ENCODE measurements at places on chromosomes 1 and 21. TPM values are rescaled to one million over a fixed set of nuclear protein-coding genes. Genes with fewer than 3 reads are reported as not detected.

LCA5L gene
- 1.3 TPM for total RNA-seq

TMEM61 gene
- total RNA-seq = not detected

AMY1A gene
- not detected for total RNA-seq

FNDC5 gene
- total RNA-seq = 101 TPM

VWA5B1 gene
- total RNA-seq = 0.51 TPM

GRCh38 chr1:108777839-108778238 is 31.4 kb downstream of the STXBP3 start:
- DNase-seq = no peak

DNA sequence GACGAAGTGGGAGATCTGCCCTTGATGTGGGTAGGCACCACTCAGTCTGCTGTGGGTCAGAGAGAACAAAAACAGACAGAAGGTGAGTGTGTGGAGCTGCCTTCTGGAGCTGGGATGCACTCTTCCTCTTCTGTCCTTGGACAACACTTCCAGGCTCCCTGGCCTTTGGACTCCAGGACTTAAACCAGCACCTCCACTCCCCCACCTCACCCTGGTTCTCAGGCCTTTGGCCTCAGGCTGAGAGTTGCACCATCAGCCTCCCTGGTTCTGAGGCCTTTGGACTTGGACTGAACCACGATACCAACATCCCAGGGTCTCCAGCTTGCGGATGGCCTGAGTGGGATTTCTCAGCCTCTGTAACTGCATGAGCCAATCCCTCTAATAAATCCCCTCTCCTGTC is 68.1 kb upstream of the STUM start:
- DNase-seq = no peak

- DNase-seq = no peak
Observed at GRCh38 chr1:71668065-71668464, 587.2 kb upstream of the ZRANB2 start.

DNA sequence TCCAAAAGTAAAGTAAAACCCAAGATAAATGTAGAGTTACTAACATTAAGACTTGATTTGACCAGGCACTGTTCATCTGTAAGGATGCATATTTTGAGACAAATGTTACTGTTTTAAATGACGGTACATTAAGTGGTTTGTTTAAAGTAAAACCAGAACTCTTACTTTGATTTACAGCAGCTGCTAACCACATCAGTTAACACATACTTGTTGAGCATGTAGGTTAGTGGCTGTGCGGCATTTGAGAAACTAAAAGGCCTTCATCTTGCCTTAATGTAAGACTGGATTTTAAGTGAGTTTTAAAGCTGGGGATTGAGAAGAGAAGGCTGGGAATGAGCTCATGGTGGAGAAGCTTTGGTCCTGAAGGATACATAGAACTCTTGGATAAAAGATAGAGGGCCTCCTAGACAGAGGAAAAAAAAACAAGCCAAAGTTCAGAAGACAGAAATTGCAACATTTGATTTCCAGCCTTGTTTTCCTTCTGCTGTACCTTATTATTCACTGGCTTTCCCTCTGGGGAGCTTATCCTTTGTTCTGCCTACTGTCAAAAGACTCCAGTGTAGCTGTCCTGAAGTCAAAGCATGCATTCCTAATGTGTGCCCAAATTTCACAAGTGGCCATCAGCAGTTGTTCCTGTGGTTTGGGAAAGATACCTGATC is 66.6 kb downstream of the MTR start:
- DNase-seq = no peak

DNA sequence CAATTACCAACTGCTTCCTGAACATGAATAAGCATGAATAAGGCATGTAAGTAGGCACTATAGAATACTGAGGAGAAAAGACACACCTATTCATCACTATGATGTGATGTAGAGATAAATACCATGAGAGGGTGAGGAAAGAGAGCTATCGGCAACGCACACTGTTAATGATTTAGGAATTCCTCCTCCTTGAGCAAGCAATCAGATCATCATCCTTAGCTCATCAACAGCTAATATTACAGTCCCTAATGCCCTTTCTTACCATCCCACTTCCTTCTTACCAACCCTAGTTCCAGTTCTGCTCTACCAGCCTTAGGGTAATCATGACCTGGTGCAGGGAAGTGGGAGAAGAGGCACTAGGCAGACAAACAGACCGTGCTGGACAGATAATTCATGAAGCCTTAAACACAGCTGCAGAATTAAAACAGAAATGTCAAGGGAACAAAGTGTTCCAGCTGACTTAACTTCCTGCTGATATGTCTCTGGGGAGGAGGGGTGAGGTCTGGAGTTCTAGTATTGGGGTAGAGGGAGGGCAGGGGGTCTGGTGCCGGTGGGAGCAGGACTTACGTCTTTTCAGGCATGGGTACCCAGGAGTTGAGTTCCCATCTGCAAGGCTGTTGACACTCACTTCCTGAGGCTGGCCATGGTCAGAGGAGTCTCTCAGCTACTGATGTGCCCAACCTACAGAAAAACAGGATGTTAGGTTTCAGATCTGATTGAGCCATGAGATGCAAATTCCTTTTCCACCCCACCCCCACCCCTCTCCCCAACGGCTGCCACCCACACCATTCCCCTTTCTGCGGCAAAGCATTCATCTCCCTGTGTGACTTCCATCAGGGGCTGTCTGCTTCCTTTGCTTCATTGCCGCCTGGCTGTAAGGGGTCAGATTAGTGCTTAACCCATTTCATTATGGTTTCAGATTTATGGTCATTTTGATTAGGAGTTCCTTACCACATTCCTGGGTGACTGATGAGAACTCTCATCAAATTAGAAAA is 12.6 kb upstream of the RCSD1 start:
- DNase-seq = no peak

DNA sequence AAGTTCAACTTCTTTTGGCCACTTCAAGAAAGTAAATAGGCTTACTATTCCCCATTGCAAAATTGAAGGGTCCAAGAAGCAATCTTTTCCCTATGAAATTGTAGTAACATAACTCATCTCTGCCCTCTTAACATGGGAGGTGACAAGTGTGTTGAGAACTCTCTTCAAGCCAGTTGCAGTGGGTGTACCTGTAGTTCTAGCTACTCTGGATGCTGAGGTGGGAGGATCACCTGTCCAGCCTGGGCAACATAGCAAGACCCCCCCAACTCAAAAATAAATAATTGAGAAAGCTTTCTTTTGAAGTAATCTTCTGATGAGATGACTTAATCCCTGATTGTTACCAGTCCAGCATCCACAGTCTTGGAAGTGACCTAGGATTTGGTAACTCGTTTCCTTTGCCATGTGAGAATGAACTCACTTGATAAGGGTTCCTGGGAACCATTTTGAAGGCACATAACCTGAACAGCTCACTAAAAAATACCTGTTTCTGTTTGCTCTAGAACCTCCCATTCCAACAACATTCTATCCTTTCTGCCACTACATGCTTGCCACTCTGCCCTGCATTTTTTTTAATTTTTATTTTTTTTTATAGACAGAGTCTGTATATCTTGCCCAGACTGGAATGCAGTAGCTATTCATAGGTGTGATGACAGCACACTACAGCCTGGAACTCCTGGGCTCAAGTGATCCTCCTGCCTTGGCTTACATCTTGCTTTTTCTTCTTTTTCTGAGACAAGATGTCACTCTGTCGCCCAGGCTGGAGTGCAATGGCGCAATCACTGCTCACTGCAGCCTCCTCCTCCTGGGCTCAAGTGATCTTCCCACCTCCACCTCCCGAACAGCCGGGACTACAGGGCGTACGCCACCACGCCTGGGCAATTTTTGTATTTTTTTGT is 1.4 kb upstream of the IPO9 start:
- no peak for DNase-seq

DNA sequence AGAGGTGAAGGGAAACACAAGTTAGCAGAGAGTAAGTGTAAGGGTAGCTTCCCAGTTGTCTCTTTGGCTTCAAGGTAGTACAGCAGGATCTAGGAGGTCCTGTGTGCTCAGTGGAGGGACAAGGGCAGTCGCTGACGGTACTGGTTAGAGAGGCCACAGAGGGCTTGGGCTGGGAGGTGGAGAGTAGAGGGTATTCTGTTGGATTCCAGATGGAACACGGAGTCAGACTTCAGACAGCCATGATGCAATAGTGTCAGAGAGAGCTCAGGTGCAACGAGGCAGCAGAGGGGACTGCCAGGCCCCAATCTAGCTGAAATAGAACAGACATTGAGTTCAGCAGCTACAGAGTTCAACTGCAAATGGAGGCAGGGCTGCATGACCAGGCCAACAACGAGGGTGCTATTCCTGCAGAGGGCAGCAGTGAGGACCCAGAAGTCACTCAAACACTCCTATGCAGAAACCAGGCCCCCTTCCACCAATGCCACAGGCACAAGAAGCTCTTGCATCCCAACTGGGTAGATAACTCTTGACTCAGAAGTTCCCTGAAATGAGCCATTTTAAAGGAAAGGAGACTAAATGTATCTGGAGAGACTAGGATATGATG is 325.0 kb upstream of the ESRRG start:
- no peak for DNase-seq
